Activated naive CD4-positive, alpha-beta T cell (primary cell): ENCODE measurements at places on chromosomes 3 and 15.

DNA sequence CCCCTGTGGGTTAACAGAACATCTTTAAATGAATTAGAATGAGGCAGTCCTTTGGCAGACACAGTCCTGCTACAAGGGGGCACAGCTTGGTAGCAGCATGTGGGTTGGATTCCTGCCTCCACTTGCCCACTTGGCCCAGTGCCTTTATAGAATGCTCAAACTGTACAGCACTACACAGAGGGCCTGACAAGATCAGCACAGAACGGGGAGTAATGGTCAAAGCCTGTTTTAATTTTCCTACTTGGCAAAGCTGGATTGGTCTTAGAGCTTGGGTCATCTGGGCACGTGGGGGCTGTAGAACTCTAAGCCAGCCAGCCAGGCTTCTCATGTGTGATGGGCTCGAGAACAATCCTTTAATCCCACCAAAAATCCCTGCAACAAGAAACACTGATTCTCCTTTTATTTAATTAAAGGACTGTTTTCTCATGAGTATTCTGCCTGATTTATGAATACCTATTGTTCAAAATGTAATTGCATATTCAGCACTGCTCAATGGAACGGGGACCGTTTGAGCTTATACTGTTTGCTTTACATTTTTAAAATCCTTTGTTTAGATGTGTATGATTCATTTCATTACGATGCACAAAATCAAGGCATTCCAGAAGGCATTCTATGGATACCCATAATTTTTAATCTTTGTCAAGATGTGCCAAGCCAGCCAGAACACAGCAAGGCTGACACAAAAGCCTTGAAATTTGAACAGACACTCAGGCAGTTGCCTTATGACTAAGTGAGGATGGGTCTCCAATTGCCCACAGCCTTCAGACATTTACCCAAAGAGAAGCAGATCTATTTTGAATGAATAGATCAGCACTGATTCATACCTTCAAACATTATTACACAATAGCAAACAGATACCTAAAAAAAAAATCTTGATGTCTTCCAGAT is 249.3 kb upstream of the TGFBR2 start:
- DNase-seq: no peak

DNA sequence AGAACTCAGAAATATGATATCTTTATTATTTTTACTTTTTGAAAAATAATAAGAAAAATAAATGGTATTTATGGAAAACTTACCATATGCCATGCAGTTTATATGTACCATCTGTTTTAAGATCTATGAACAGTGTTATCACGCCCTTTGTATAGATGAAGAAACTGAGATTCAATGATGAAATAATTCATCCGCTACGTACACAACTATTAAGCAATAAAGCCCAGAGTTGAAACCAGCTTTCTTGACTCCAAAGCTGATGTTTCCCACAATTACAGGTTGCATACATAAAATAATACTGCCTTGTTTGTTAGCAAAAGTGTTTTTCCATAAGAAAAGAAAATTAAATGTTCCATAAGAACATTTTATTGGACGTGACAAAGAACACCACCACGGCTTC is 67.2 kb upstream of the BCL6 start:
- DNase-seq: no peak

DNA sequence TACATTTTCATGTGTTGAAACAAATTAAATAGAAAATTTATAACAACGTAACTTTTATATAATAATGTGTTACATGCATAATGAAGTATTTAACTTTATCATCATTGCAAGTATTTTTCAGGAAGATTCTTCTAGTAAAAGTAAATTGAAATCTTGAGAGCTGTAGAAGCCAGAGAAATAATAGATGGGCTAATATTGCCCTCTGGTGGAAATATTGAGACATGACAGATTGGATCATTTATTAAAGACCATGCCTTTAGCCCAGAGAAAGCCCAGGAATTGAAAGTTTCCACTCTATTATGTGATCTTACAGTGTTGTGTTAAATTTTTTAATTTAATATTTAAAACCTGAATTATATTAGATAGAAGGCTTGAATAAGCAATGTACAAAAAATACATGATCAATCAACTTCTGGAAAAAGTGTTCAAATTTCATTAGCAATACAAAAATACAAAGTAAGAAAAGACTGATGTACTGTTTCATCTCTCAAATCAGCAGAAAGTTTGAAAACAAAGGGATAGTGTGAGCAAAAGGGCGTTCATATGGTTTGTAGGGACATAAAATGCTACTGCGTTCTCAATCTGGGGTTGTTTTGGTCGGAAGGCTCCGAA is 52.7 kb upstream of the SPTSSB start:
- no peak for DNase-seq

DNA sequence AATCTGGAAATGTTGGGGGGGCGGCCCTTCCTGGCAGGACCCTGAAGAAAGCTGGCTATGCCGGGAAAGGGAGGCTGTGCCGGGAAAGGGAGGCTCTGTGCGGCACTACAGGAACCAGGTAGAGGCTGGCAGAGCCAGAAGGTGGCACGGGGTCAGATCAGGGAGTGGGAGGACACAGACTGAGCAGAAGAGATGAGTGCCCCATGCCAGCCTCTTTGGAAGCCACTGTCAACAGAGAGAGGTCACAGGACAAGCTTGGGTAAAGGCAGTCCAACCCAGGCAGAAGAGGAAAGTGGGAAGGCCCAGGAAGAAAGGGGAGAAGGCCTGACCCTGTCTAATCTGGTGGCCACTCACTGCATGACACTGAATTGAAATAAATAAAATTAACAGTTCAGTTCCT is 1.5 kb downstream of the C15orf62 start:
- DNase-seq: no peak

DNA sequence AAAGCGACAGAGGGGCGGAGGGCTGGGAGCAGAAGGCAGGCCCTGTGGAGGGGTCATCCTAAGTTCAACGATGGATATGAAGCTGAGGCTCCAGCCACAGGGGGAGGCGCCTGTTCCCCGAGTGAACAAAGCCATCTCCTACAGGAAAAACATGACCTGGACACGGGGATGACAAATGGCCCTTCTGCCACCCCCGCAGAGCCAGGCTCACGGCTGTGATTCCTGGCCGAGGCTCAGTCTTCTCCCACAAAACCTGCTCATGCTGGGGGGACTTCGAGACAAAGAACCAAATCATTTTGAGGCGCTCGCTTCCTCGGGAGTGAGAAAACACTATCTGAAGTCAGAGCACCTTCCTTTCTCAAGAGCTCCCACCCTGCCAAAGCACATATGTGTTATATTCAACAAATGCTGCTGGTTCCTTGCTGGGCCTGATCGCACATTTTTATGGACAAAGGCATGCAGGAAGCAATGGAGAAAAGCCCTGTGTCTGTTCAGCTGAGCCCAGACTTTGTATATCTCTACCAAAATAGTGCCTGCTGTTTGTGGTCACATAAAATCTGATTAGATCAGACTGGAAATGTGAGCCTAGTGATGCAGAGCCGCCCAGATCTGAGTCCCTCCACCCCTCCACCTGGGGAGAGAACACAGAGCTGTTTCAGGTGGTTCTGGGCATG is 5.6 kb downstream of the RBP1 start:
- DNase-seq: no peak

DNA sequence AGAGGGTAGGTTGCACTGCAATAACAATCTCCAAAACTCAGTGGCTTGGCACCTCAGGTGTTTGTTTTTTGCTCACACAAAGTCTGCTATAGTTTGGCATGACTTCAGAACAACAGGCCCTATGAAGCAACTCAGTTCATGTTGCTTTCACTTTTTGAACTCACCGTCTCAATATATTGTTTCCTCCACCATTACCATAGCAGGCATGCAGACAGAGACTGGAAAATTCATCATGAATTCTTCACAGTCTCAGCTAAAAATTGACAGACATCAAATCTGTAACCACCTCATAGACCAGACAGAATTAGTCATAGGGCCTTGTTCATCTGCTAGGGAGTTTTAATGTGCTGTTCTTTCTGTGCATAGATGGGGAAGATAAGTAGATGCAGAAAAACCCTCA is 161.4 kb upstream of the POU1F1 start:
- DNase-seq: no peak

DNA sequence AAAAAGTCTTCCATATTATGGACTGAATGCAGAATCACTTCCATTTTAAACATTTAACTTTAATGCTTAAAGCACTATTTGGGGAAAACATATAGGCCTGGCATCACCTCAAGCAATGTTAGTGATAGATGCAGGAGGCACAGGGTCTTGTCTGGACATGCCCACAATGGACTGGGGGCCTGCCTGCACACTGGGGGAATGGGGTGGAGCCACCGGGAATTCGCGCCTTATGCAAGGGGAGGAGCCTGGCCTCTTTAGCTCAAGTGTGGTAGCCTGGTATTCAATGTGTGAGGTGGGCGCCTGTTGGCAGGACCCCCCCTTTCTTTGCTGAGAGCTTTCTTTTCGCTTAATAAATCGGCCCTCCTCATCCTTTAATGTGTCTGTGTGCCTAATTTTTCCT is 29.9 kb downstream of the ACKR4 start:
- no peak for DNase-seq

- no peak for DNase-seq
Observed at GRCh38 chr3:169218314-169218983, 445.1 kb downstream of the MECOM start.

GRCh38 chr3:157491136-157491535 is 12.1 kb downstream of the VEPH1 start:
- DNase-seq: no peak

- no peak for DNase-seq
Observed at GRCh38 chr3:140529096-140529495, 148.8 kb upstream of the TRIM42 start.

- no peak for DNase-seq
Observed at GRCh38 chr3:22691856-22692628, 511.1 kb upstream of the UBE2E2 start.

DNA sequence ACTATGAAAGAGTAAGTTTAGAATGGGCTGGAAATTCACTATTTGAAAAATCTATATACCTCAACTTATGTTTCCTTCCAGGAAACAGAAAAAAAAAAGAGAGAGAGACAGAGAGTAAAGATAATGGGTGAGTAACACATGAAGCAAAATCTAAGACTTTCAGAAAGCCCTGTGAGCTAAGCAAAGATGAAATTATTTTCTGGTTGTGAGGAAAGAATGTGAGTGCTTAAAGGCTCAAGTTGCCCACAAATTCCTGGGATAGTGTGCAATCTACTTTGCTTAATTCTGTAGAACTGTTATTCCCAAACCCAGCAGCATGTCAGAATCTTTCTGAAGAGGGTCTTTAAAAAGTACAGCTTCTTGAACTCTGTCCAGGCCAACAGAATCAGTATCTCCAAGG is 337.7 kb upstream of the AGTR1 start:
- no peak for DNase-seq

- no peak for DNase-seq
Observed at GRCh38 chr15:94682171-94682570, 450.8 kb downstream of the MCTP2 start.

DNA sequence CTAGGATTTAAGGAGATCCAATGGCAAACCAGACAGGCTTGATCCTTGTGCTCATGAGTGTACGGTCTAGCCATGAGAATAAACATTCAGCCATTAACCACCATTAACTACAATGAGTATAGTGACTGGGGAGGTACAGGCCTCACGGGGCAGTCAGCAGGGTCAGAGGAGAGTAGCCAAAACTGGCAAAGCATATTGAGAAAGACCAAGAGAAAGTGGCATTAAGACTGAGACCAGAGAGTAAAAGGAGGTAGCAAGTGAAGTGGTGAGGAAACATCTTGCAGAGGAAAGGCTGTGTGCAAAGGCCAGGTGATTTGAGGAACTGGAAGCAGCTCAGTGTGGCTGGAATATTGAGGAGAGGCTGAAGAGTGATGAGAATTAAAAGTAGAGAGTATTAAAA is 407.2 kb upstream of the LMCD1 start:
- DNase-seq: no peak

DNA sequence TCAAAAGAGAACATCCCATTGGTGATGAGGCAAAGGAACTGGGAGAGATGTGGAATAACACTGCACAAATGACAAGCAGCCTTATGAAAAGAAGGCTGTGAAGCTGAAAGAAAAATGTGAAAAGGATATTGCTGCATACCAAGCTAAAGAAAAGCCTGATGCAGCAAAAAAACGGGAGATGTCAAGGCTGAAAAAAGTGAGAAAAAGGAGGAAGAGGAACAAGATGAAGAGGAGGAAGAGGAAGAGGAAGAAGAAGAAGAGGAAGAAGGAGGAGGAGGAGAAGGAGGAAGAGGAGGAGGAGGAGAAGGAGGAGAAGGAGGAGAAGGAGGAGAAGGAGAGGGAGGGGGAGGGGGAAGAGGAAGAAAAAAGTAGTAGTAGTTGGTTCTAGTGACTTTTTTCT is 41.8 kb upstream of the TEX9 start:
- no peak for DNase-seq

GRCh38 chr3:148896062-148896461 is 31.0 kb downstream of the CPA3 start:
- no peak for DNase-seq

GRCh38 chr15:97986781-97987180 is 26.3 kb downstream of the ARRDC4 start:
- no peak for DNase-seq

GRCh38 chr15:101022876-101023275 is 103.7 kb downstream of the LRRK1 start:
- no peak for DNase-seq

- no peak for DNase-seq
Observed at GRCh38 chr3:70737666-70738290, 425.3 kb upstream of the MDFIC2 start.

- no peak for DNase-seq
Observed at GRCh38 chr3:119809249-119810017, 27.5 kb downstream of the NR1I2 start.

- no peak for DNase-seq
Observed at GRCh38 chr3:157692468-157692867, 189.3 kb upstream of the VEPH1 start.

DNA sequence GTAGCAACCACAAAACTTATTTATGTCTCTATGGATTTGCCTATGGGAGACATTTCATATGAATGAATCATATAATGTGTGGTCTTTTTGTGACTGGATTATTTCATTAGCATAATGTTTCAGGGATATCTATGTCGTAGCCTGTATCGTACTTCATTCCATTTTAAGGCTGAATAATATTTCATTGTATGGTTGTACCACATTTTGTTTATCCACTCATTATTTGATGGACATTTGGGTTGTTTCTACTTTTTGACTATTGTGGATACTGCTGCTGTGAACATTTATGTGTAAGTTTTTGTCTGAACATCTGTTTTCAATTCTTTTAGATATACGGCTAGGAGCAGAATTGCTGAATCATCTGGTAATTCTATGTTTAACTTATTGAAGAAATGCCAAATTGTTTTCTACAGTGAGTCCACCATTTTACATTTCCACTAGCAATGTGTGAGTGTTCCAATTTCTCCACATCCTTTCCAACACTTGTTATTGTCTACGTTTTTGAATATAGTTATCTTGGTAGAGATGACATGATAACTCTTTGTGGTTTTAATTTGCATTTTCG is 134.4 kb upstream of the DAZL start:
- DNase-seq: no peak

- no peak for DNase-seq
Observed at GRCh38 chr3:49910409-49911123, 6.9 kb upstream of the MST1R start.

GRCh38 chr3:37492468-37492867 is 318.1 kb upstream of the LRRFIP2 start:
- no peak for DNase-seq

GRCh38 chr3:172832983-172833382 is 82.5 kb downstream of the ECT2 start:
- no peak for DNase-seq
